ENCODE measurements at places on chromosomes 2 and 18.

DNA sequence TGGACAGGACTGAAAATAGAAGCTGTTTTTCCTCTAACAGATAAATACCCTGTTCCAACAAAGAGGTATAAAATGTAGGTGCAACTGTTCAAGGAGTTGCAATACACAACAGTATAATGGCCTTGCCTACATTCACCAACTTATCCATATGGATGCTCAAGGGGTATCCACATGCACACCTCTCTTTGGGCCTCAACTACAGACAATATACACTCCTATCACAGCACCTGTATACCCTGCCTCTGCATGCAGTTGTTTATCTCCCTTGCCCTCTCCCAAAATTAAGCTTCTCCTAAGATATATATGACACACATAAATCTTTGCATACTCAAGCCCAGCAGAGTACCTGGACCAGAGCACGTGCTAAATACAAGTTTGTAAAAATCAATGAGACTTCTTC lies 37.3 kb downstream of the DARS1 start:
- no peak for DNase-seq

GRCh38 chr2:224576088-224576715 lies 9.0 kb downstream of the CUL3 start:
- no peak for DNase-seq

DNA sequence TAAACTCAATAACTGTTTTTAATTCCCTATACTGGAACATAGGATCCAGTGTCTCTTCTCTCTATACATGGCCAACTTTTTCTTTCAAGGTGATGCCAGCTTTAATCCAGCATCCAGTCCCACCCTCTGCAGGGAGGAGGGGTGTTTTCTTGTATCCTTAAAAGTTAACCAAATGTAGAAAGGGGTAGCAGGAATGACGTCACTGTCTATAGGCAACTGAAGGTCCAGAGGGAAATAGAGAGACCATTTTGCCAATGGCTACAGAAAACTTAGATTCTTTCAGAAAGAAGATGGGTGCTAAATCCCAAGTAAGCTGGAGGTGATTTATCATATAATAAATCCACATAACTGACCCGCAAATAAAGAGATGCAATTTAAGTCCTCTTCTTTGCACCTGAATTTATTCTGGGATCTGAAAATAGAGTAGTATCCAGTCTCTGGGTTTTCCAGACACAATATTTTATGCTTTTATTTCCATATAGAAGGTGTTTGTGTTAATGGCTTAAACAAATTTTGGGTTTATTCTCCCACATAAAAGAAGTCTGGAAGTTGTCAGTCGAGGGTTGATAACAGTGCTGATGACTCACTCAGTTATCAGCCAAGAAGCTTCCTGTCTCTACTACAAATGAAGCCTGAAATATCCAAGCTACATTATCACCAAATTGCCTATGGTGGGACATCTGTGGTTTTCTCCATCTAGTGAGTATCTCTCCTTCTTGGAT lies 5.7 kb upstream of the DNER start:
- no peak for DNase-seq

DNA sequence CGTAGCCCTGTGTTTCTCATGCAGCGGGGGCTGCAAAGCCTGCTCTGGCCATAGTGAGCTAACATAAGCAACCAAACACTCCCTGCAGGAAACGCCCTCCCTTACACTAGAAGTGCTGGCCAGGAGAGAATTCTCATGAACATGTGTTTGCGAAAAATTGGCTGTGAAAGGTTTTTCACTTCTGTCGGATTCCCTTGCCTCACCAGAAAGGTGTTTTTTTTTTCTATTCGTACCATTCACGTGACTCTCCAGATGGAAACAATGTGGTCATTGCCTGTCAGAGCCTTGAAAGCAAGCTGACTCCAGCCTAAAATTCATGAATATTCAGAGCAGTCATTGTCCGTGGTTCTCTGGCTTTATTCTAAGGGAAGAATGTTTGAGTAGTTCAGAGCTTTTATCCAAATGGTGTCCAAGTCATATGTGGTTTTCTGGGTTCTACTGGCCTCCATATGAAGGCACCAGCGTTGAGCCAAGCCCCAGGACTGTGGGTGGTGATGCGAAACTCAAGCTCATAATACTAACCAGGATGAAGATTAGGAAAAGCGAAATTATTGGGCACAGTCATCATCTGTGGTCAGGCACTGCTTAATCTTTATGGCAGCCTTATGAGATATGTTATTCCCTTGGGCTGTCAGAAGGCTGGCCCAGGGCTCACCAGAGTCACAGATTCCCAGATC lies 236.4 kb downstream of the ALPK2 start:
- DNase-seq = no peak

DNA sequence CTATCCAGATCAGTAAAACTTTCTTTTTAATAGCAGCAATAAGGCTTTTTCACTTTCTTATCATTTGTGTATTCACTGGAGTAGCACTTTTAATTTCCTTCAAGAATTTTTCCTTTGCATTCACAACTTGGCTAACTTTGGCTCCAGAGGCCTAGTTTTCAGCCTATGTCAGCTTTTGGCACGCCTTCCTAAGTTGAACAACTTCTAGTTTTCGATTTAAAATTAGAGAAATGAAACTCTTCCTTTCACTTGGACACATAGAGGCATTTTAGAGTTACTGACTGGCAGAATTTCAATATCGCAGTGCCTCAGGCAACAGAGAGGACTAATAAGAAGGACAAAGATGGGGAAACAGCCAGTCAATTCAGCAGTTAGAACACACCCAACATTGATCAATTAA lies 577.4 kb downstream of the DSC3 start:
- DNase-seq = no peak

- no peak for DNase-seq
These were observed 297.8 kb upstream of the KCNJ3 start for GRCh38 chr2:154400563-154401290.

DNA sequence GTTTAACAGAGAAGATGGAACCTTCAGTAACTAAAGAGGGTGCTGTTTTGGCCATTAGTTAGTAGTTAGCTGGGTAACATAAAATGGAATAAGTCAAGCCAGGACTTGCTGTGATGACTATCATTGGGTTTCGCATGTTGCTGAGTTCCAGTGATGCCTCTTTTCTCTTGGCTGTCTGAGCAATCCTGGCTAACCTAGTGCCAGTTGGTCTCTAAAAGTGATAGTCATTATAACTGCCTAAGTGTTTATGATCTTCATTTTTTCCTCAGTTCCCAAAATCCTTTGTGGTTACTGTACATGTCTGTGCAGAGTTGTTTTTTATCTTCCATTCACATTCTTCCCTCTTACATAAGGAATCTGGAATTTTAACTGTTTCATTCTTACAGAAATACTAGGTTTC lies 33.4 kb downstream of the WDR43 start:
- no peak for DNase-seq
